ENCODE measurements at places on chromosomes 7 and 10.

DNA sequence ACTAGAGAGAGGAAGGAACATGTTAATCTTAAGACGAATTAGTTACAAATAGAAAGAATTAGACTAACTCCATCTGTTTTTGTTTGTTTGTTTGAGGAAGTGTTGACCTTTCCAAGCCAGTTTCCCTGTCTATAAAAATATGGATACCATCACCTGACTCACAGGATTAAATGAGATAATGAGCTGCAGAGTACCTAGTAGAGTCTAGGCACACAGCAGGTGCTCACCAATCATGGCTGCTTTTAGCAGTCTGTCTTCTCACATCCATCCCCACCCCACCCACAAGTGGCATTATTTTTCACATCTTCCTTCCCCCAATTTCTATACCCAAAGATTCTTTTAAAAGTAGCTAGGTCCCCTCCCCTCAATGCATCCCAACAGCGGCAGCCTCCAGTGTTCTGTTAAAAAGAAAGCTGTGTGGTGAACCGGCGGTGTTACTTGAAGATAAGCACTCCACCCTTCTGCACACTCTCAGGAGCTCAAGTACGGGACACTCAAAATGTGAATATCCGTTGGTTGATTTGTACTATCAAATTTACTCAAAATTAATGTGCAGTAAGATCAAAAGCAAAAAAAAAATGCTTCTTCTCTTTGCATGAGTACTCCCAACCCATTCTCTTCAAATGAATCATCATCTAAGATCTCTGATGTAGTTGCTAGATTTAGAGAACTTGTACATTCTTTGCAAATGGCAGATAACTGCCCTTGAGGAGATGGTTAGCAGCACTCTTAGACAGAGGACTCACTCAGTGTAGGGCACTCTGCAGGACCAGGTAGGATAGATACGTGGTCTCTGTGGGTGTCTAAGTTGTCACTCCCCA, 145.4 kb upstream of the ASAH2 start:
- DNase-seq = no peak

- no peak for DNase-seq
Measured at GRCh38 chr7:91243591-91244301, 20.5 kb upstream of the FZD1 start.

DNA sequence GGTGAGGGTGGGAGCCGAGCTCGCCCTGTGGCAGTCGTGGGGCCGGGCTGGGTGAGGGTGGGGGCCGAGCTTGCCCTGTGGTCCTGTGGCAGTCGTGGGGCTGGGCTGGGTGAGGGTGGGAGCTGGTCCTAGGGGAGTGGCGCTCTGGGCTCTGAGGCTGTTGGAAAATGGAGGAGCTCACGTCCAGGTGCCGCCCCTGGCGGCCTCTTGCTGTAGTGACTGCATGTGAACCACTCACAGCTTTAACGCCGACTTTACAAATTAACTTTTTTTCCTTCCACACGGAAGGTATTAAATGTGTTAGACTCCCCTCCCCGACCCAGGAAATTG, 312.6 kb downstream of the WDR37 start:
- peak; percentile 71 for DNase-seq

DNA sequence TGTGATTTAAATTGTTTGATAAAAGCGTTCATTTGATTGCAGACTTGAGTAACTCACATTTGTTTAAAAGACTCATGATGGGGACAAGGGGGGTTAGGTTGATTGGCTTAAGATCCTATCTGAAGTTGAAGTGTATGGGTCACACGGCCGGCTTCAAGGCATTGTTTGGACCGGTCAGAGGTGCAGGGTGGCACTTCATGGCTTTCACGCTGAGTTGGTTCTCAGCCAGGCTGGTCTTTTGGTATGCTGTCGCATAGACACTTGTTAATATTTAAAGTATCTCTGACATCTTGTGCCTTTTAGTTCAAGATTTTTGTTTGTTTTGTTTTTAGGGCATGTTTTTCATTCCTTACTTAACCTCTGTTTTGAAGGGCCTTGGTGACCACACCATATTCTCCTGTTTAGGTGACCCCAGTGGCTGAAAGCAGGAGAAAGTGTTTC, 58.1 kb downstream of the CCNY start:
- no peak for DNase-seq

DNA sequence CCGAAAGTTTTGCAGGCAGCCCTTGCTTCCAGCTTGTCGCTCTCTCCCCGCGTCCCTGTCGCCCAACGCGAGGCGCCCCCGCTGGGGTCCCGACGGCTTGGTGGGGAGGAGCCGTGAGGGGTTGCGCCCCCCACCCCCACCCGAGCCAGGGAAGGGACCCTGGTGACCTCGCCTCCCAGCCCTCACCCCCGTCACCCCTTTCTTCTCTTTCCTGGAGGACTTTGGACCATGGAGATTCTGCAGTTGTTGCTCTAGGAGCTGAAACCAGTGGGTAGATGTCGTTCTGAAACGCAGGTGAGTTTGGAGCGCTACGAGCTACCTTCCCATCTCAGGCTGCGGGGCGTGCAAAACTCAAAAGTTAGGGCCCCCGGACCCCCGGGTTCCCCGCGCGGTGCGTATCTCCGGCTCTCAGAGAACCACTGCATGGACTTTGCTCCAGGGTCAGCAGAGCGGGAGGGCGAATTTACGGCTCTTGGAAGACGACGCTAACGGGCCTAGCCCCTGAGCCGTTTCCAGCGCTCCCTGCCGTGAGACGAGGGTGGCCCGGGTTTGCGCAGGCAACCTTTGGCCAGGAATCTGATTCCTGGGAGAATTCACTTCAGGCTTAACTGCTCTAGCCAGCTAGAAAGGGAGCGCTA, 684 bp upstream of the ATXN7L1 start:
- peak; percentile 75 for DNase-seq

- peak; percentile 99 for DNase-seq
Measured at GRCh38 chr7:66204822-66205740, at the start of gene TPST1. Gene TPST1 (plus strand): TSS chr7:66205334. CDS start chr7:66240426, 35,092 bp downstream.

GRCh38 chr7:36036590-36036989, 116.5 kb upstream of the EEPD1 start:
- DNase-seq = peak; percentile 41

DNA sequence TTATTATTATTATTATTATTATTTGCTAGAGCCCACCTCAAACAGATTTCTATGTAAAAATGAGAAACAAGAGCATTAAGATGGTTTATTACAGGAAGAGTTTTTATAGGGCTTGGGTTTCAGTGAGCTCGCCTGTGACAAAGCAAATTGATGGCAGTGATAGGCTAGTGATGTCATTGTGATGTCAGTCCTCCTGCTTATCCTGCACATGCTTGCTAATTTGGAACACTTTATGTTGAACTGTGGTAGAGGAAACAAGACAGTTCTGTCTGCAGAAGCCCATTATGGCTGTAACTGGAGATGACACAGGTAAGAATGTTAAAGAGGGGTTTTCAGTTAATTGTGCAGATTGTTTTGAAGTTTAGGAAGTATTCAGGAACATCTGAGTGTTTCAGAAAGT, 68.3 kb downstream of the CREM start:
- DNase-seq = no peak

GRCh38 chr10:79129361-79129997, 60.7 kb downstream of the ZMIZ1 start:
- DNase-seq = peak; percentile 91

- peak; percentile 93 for DNase-seq
Measured at GRCh38 chr7:151062399-151063211, 3.2 kb downstream of the SLC4A2 start.

- DNase-seq = no peak
Measured at GRCh38 chr7:74657692-74658177, at the start of gene GTF2I. Gene GTF2I (plus strand): TSS chr7:74657718. CDS start chr7:74689129, 31,411 bp downstream.

DNA sequence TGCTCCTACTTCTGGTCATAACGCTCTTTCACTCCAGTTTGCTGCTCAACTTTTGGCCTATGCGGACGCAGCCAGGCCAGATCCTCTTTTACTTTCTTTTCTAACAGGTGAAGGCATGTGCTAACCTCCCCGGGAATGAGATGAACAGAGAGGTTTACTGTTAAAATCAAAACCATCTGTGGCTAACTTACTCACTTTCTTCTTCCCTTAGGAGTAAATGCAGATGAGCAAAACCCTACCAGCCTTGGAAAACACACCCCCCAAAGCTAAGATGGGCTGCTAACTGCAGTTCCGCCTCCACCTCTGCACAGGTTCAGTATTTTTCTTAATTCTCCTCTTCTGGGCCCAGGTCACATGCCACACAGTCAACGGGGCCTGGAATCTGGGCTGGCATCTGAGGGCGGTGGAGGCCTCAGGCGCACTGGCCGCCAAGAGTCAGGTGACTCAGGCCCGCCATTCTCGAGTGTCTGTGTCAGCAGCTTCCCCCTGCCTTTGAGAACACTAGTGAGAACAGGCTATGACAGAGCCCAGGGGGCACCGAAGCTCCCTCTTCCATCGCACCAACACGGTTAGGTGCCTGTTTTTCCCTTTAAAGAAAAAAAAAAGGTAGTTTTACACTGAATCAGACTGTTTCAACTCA, 11.1 kb downstream of the FAM53B start:
- DNase-seq = peak; percentile 55

GRCh38 chr10:97573672-97574071, 1.1 kb downstream of the ANKRD2 start:
- no peak for DNase-seq

GRCh38 chr7:1290026-1290678, 57.5 kb downstream of the UNCX start:
- DNase-seq = peak; percentile 49

- peak; percentile 75 for DNase-seq
Measured at GRCh38 chr10:132446661-132447445, 49.9 kb downstream of the PWWP2B start.

GRCh38 chr10:101166430-101166829, 35.3 kb downstream of the TLX1 start:
- no peak for DNase-seq

- no peak for DNase-seq
Measured at GRCh38 chr7:64768824-64769223, 25.4 kb upstream of the ZNF138 start.

DNA sequence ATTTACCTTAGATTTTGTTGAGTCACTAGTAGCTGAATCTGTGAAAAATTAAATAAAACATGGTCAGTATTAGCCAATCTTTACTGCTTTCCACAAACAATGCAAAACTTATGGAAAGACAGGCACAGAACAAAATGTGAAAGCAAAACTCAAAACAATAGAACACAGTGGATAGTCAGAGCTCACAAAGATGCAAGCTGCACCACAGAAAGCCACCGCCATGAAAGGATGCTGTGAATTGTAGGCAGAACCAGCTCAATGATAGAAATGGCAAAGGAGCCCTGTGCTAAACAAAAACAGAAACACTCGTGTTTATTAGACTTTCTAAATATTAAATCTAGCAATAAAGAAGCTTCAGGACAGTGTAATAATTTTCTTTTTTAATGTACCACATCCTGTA, 134.4 kb downstream of the ARHGAP21 start:
- no peak for DNase-seq

GRCh38 chr10:67550838-67551402, 145.1 kb downstream of the CTNNA3 start:
- DNase-seq = no peak

DNA sequence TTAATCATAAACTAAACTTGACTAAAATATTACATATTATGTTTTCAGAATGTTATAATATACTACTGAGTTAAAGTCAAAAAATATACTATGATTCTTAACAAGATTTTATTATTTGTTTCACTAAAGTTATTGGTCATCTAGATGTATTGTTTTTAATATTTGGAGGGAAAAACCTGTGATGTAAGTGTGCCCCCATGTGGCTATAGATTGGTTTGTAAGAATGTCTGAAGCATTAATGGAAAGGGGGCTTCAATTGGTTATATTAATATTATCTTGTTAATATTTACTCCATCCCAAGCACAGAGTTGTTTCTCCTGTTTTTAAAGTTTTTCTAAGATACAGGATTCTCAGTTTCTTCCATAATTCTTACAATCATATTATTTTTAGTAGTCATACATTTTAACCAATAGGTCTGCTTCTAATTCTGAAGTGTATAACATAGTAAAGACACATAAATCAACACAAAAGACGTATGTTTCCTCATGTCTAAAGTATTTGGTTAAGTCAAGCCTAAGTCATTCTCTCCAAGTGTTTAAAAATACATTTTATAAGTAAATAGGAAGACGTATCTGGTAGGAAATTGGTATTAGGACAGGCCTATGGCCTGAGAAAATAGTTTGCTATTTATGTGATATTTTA, 58.0 kb downstream of the GNAT3 start:
- no peak for DNase-seq

- no peak for DNase-seq
Measured at GRCh38 chr10:129932751-129933433, 31.2 kb downstream of the EBF3 start.

DNA sequence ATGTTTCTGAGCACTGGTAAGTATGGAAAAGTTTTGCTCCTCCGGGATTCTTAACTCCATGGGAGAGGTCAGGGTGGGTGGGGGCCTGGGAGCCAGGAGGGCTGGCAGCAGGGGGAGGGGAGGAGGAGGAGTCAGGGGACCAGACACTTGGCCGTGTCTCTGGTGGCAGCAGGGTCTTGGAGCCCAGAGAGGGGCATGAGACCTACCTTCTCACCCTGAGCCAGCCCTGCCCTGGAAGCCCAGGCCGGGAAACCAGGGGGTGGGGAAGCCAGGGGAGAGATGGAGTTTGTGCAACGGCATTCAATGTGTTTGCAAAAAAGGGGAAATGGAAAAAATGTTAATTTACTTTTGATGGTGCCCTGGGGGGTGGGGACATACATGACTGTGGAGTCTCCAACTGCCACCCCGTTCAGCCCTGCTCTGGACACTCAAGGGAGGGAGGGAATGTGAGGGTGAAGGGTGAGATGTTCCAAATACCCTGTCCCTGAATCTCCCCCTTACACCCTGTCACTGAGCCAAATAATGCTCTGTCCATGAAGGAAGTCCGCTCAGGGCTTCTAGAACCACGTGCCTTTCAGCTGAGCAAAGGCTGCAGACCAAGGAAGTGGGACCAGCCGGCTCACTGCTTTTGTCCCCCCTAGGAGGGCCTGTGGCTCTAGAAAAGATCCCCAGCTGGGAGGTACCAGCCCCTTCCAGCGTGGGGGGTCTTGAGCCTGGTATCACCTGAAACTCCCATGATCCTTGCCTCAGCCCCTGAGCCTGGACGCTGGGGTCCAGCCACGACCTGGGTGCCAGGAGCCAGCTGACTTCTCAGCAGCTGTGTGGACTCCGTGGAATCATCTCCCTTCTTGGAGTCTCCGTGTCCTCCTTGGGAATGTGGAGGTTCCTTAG, 48.3 kb downstream of the TMEM270 start:
- DNase-seq = no peak

DNA sequence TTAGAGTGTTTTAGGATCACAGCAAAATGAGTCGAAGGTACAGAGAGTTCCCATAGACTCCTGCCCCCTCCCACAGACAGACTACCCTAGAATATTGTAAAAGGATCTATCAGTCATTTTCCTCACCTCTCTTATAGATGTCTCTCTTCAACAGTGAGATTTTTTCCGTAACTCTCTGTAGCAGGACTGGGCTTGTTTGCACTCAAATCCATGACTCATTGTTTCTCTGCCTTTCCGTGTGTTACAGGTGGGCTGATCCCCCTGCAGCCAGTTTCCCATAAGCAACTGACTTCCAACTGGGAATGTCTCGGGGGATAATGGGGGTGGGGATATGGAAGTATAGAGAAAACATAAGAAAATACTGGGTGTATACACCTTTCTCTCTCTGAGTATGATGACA, 921.0 kb downstream of the GATA3 start:
- DNase-seq = no peak

- no peak for DNase-seq
Measured at GRCh38 chr7:20721086-20721810, 65.4 kb downstream of the SP8 start.

Data from ELF-1 (cell line).